ENCODE measurements at places on chromosomes 5 and 9.

DNA sequence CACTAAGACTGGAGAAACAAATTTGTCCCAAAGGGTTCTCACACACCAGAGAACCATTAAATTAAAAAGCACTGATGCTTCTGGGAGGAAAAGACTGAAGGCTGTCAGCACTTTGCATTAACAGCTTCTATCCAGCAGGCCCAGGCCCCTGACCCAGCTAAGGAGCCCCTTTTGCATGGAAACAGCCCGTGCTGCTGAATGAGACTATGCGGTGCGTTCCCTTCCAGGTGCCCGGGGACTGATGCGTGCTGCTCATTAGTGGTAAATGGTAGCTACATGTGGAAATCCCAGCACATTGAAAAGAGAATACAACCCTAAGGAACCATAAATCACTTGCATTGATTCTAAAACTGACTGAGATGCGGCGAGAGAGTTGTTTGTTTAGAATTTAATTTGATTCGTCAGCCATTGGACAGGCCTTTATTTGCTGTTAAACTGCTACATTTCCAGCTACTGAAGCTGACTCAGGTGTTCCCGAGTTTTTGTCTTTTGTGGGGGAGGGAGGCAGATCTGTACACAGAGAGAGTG, 351.0 kb upstream of the SLC24A2 start:
- DNase-seq = no peak

DNA sequence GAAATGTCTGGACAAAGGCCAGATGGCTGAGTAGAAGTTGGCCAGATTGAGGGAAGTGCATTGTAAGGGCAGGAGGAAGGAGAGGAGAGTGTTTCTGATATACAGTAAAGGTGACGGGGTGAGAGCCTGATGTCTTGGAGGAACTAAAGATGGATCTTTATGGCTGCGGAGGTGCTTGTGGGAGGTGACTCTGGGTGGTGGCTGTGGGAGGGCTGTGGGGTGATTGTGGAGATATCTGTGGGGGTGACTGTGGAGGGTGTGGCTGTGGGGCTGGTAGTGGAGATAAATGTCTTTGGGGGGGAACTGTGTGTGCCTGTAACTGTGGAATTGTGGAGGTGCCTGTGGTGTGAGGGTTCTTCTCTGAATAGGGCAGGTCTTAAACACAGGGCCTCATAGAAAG, 121.4 kb downstream of the CMYA5 start:
- DNase-seq = no peak

DNA sequence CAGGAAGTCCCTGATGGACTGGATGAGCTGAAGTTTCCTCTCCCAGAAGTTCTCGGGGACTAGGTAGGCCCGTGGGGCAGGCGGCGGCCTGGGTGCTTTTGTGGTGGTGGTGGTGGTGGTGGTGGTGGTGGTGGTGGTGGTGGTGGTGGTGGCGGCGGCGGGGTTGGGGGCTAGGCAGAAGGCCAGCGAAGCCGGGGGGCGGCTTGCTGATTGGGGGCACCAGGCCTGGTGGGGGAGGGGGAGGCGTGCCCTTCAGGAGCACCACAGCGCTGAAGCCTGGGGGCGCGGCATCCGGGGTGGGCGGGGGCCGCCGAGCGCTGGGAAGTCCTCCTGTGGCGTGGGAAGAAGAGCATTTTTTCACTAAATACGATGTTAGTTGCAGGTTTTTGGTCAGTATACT, 26.9 kb downstream of the SPATA31C1 start:
- no peak for DNase-seq

DNA sequence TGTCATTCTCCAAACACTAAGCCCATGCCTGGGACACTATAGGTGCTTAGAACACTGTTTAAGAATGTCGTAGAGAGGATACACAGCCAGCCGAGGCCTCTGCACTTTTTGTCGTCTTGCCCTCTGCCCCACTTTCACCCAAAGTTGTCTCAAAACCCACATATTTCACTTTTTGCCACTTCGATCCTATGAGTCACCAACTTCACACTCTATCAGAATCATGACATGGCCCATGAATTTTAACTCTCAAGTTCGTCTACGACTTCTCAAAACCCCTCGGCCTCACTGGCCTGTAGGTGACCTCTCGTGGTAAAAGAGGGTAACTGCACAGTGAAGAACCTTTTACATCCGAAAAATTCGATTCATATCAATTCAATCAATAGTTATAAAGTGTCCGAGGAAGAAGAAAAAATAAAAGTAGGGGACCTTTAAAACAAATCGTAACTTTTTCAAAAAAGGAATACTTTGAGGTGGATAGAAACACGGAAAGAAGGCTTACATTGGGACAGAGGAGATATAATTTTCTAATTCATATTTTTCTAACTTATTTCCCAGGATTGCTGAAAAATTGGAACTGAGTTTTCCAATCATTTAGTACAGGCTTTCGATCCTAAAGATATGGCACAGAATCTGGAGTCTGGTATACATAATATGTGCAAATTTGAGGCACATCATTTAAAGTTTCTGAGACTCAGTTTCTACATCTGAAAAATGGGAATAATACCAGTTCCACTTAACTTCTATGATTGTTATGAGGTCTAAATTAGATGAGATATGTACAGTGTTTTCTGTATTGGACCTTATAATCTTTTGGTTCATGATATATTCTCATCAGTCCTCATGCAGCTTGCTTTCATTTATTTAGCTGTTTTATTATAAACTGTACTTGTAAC, 122.6 kb downstream of the APBA1 start:
- no peak for DNase-seq

GRCh38 chr5:160545832-160546231, 124.2 kb downstream of the PTTG1 start:
- no peak for DNase-seq

- DNase-seq = no peak
These were observed 614.1 kb downstream of the PTPRD start for GRCh38 chr9:9998491-9999287.

DNA sequence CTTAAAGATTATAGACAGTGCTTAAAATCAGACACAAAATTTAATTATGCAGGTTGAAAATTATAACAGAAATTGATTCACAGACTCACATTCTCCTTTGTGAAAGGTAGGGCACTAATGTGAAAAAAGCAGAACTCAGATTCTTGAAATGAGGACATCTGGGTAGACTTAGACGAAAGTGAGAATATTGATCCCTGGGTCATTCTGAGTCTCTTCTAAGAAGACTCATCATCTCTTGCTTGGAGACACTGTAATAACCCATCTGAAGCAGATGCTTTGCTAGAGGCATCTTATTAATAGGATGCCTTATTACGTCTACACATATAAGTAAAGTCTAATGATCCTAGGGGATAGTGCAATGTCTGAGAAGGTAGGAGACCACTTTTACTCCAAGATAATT, 274.4 kb downstream of the HINT1 start:
- DNase-seq = no peak

GRCh38 chr5:178180141-178180863, 6.9 kb downstream of the GMCL2 start:
- DNase-seq = no peak

- DNase-seq = no peak
These were observed 509.7 kb upstream of the CLINT1 start for GRCh38 chr5:158368686-158369085.
